ENCODE measurements at places on chromosomes 5 and 9.

DNA sequence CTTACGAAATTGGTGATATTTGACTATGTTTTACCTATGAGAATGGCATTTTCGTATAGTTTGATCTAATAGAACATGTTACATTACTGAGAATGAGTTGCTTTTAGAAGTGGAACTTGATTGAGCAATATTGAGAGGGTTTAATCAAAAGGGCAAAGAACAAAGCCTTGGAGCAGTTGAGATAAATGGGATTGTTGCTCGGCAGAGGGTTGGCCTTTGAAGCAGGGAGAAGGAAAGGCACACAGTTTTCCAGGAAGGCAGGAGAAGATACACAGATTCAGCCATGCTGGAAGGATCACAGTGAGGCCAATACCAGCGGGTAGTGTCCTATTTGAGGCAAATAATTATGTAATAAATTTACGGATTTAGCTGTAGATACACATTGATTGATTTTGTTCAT, 19.5 kb downstream of the MAN2A1 start:
- DNase-seq = no peak

- no peak for DNase-seq
Observed at GRCh38 chr9:33856247-33856646, 39.3 kb downstream of the UBE2R2 start.

DNA sequence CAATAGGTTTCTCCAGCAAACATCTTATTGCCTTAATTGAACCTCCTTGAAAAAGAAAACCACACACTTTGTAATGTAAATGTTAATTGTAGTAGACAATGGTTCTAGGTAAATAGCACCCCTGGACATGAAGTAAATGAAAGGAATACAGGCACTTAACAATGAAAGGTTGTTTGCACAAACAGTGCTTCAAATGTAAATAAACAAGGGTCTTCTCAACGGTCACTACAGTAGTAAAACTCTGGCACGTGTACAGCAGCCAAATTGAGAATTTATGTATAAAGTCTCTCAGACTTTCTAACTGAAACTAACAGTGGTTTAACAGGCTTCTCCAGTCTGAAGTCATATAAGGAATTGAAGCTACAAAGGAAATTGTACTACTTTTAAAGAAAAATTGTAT, 218.3 kb downstream of the MEF2C start:
- DNase-seq = no peak

GRCh38 chr9:136127313-136127712, 8.6 kb upstream of the TMEM250 start:
- no peak for DNase-seq

- DNase-seq = no peak
Observed at GRCh38 chr5:10257870-10258269, 7.8 kb downstream of the CCT5 start.

DNA sequence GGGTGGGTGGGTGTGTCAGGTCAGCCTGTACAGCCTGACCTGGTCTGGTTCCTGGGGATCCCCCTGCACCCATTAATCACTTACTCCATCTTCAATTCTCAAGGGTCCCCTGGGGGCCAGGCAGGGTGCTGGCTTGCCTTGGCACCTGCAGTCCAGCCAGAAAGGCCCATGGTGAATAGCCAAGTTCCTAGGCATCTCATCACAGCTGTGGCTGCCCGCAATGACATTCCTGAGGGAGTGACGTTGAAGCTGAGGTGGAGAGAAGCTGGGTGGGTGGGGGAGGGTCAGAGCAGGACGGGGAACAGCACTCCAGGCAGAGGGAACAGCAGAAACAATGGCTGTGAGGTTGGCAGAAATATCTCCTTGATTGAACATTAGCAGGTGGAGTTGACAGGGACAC, 10.6 kb downstream of the HMCN2 start:
- no peak for DNase-seq

- no peak for DNase-seq
Observed at GRCh38 chr5:37966291-37966690, 126.5 kb upstream of the GDNF start.

GRCh38 chr5:102638316-102638715, 116.8 kb upstream of the PAM start:
- no peak for DNase-seq

All from stimulated activated CD4-positive, alpha-beta T cell treated with anti-CD3 and anti-CD28 coated beads, TNF-alpha, amount 100 ng/mL, for 24 hours (primary cell).